ENCODE measurements at places on chromosomes 2 and 18.

- no peak for DNase-seq
These were observed 10.6 kb upstream of the SLC66A3 start for GRCh38 chr2:11144738-11145079.

GRCh38 chr2:29650631-29651097, 270.7 kb downstream of the ALK start:
- DNase-seq = no peak

DNA sequence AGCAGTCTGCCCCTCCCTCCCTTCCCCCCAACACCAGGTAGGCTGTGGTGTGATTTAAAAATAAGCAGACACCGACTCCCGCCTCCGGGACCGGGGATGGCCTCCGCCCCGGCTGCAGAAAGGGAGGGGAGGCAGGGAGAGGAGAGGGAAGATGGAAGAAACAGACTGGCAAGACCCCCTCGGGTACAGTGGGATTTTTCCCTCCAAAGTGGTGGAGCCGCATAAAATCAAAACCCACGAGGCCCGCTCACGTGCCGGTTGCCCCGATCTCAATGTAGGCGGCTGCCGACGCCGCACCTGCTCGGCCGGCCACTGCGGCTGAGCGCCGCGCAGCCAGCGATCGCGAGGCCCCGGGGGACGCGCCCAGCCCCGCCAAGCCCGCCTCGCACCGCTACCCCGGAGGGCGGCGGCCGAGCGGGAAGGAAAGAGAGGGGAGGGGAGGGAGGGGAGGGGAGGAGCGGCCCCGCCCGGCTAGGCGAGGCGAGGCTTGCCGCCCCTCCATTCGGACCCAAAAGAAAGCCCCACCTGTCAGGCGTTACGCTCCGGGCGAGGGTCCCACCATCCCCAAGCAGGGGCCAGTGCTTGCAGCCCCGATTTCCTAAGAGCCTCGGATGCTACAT, 811 bp downstream of the ADD2 start:
- DNase-seq = peak; percentile 2

- DNase-seq = no peak
These were observed 490.5 kb downstream of the TNS1 start for GRCh38 chr2:217512259-217512658.

DNA sequence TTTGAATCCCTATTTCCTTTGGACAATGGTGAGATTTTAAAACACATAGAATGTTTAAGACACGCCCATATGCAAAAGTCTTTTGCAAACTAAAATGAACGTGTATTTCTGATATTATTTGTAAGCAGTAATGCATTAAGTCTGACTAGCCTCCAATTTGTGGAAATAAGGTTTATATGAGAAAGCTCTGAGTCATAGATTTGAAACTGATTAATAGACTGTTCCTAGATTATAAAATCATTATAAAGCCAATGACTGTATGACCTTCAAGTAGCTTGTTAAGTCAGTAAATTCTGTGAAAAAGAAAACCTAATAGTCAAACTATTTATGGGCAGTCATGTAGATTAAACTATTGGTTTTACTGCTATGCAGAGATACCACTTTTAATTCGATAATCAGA, 12.8 kb upstream of the EFEMP1 start:
- DNase-seq = no peak

DNA sequence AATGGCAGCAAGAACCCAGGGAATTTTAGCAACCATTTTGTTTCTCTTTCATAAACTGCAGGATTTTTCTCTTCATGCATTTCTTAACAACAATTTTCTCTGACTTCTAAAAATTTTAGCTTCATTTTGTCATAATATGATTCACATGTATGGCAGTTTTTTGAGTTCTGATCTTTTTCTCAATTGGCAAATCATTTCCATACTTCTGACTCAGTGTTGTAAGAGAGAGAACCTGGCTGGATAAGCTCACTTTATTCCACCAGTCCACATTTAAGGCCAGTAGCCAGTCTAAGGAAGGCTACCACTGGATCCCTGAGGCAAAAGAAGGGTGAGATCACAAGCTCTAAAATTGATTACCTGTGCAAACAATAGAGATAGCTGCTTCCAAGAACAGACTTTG, 42.8 kb upstream of the COL3A1 start:
- DNase-seq = no peak

- DNase-seq = no peak
These were observed 15.6 kb downstream of the WDSUB1 start for GRCh38 chr2:159270744-159271379.

DNA sequence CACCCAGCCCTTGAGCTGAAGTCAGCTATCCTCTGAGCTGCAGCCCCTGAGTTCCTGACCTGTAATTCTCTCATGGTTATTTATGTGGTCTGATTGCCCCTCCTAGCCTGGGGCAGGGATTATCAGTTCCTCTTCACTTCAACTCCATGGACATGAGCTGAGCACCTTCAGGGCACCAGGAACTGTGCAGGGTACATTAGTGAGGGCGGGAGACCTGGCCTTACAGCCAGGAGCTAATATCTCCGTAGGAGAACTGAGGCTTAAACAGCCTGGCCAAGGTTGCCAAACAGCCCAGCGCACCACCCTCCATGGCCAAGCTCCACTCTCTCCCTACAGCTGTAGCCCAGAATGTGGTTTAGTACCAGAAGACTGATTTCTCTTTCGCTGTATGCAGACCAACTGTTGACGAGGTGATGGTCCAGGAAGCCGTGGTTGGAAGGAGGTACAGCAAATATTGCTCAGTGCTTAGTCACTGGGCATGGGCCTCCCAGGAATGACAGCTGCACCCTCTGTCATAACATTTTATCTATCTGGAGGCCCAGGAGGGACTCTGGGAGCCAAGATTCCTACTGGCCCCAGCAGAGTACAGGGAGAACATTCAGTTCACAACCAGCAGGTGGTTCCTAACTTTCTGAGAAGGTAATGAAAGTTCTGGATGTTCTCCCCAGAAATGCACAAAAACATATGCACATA, 228.7 kb upstream of the SIX2 start:
- DNase-seq = no peak

DNA sequence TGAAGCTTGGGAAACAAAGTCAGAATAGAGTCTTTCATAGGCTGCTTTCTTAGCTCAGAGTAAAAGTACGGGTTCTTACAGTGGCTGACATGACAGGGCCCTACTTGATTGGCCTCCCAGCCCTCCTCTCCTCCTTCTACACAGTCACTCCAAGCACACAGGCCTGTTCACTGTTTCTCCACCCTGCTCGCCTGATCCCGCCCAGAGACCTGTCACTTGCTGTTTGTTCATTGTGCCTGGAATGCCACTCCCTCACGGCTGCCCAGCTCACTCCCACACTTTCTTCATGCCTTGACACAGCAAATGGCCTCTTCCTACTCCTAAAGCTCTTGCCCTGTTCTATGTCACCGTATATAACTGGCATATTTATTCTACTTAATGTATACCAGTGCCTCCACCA, 104.8 kb downstream of the MAP4K4 start:
- no peak for DNase-seq

GRCh38 chr2:117789505-117789904, 25.0 kb upstream of the DDX18 start:
- DNase-seq = no peak

- no peak for DNase-seq
These were observed 63.7 kb downstream of the UXS1 start for GRCh38 chr2:106130251-106130998.

GRCh38 chr2:206657087-206657486, 14.8 kb downstream of the FAM237A start:
- DNase-seq = no peak

DNA sequence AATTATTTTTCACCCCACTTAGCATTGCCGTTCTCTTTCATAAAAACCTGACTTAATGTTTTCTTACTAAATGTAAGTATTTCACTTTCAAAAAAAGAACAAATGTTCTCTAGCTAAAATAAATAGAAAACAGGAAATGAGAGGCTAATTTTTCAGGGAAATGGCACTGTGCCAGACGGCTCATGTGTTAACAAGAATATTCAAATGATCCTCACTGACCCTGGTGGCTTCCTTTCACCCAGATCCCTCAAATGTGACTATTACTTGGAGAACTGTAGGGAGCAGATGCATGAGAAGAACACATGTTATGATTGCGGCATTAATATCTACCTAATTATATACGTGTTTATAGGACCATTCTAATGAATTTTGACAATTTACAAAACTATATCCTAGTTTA, 827.7 kb downstream of the SOCS6 start:
- no peak for DNase-seq

GRCh38 chr18:51248685-51249084, 51.2 kb upstream of the MEX3C start:
- DNase-seq = no peak

- no peak for DNase-seq
These were observed 72.1 kb upstream of the LMAN1 start for GRCh38 chr18:59431131-59431530.

DNA sequence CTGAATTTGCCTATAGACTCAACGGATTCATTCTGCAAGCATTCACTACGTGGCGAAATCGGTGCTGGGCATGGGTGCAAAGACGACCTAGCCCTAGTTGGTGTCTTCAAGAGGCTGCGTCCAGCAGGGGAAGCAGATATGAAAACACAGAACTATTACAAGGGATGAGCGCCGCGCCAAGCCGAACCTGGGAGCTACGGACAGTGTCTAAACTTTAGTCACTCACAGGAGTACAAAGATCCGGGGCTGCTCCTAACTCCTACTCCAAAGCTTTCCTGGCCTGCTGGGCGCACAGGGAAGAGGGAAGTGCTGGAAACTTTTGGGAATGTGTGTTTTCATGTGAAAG, 732 bp upstream of the ANXA4 start:
- DNase-seq = peak; percentile 11

- DNase-seq = no peak
These were observed 109.0 kb downstream of the COL6A3 start for GRCh38 chr2:237304763-237305514.

GRCh38 chr2:54839461-54840255, 116.2 kb downstream of the EML6 start:
- no peak for DNase-seq

DNA sequence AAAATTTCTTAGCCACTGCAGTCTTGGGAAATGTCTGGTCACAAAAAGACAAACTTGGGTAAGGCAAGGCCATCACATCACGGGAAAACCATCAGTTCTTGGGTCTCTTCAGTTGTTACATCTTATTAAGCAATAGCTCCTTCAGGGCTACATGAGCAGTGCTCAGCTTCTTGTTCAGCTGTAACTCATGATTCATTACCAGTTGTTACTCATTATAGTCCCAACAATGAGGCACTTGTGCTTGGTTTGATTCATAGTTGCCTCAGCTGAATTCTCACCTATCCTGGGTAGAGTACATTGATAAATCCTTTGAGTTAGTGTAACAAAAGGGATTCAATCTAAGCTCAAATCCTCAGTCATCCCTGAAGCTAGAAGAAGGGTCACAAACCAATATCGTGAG, 102.4 kb upstream of the DCC start:
- DNase-seq = no peak

DNA sequence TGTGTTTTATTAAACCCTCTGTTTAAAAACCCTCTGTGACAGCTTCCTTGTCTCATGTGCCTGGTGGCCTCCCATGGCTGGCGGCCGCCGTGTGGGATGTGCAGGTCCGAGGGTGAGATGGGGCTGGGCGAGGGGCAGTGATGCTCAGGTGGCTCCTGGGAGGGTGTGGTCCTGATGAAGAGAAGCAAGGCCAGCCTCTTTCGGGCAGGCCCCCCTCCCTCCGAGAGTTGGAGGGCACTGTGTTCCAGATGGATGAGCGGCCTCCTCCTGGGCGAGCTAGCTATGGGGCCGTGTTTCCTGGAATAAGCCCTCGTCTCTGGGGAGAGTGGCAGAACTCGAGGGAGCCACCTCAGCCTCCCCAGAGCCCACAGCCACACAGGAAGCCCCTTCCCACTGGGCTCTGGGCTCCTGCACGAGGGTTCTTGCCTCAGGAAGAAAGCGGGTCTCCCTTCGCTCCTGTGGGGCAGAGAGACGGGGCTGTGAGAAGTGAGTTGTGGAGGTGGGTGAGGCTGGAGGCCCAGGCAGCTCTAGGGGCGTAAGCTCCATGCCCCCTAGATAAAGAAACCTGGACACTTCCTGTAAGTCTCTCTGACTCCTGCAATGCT, 72.1 kb downstream of the ASB1 start:
- DNase-seq = no peak

GRCh38 chr18:59109375-59109774, 30.3 kb upstream of the SEC11C start:
- DNase-seq = no peak

DNA sequence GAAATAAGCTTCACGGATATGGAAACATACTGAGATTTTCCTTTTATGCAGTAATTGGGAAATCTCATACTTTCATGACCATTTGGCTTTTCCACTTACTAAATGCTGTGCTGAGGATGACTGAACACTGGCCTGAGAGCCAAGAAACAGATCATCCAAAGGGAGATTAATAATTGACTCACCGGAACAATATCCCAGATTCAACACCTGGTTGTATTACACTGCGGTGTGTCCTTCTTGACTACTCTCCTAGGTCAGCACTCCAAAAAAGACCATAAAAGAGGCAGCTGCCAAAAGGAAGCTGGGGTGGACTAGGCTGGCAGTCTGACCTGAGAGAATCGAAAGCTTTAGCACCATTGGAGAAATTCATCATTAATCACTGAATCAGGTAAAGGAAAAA, 469.1 kb downstream of the CBLN2 start:
- DNase-seq = no peak

DNA sequence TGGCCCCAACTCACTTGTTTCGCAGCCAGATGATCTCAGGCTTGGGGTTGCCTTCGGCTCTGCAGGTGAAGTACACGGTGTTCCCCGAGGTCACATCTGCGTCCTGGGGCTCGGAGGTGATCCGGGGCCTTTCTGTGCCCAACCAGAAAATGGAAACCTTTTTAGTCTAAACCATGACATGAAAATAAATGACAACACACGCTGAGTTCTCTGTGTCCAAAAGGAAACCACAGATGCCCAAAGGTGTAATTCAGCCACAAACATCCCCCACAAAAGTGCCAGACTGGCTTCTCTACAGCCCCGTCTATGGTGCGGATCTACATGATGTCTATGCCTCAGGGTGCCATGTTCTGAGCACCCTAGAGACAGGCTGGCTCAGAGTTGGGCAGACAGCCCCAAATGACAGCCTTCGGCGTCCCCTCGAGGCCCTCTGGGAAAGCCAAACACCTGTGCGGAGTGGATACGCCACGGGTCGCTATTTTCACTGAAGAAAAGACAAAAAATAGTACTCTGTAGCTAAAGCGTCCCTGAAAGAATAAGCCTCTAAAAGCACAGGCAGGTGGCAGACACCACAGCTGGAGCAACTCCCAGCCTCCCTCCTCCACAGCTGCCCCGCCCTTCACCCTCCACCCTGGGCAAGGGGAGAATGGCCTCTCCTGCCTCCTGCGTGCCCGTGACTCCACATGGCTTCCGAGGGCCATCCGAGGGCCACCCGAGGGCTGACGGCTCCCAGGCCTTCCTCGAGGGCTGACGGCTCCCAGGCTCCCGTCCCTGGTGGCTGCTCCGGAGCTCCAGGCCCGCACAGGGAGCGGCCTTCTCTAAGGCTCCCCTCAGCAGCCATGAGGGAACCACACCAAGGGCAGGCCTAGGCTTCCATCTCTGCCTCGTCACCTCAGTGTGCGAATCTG, 67.1 kb downstream of the PXDN start:
- no peak for DNase-seq

Measured in stimulated activated CD4-positive, alpha-beta T cell treated with anti-CD3 and anti-CD28 coated beads, Interleukin-1b, Interleukin-23, amount 100 ng/mL, for 4 hours (primary cell).